Smooth muscle cell of the brain vasculature (primary cell): ENCODE measurements at places on chromosomes 16 and 17.

GRCh38 chr17:66915204-66915611 is 49.3 kb upstream of the CACNG4 start:
- no peak for DNase-seq

DNA sequence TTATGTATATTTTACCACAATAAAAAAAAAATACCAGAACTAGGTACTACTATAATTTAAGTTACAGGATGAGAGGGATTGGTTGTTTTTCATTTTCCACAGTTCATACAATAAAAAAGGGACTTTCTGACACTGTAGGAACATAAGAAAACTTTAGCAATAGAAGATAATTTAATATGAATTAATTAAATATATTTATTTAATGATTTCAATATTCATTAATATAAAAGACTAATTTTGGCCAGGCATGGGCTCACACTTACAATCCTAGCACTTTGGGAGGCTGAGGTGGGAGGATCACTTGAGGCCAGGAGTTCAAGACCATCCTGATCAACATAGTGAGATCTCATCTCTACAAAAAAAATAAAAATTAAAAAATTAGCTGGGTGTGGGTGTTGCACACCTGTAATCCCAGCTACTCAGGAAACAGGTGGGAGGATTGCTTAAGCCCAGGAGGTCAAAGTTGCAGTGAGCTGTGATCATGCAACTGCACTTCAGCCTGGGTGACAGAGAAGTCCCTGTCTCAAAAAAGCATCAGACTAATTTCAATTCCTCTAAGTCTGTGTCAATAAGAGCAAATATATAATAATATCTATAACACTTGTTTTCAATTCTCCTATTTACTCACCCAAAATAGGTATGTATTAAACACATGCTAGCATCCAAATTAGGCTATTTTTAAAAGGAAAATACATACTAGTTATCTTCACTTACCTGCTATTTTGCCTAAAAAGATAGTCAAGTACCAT is 79.6 kb downstream of the BRIP1 start:
- no peak for DNase-seq

GRCh38 chr17:81859906-81860755 is at the start of gene P4HB:
Gene P4HB, minus strand, starts transcription at chr17:81860535. Its CDS starts 64 bp downstream, at chr17:81860471.
- no peak for DNase-seq

DNA sequence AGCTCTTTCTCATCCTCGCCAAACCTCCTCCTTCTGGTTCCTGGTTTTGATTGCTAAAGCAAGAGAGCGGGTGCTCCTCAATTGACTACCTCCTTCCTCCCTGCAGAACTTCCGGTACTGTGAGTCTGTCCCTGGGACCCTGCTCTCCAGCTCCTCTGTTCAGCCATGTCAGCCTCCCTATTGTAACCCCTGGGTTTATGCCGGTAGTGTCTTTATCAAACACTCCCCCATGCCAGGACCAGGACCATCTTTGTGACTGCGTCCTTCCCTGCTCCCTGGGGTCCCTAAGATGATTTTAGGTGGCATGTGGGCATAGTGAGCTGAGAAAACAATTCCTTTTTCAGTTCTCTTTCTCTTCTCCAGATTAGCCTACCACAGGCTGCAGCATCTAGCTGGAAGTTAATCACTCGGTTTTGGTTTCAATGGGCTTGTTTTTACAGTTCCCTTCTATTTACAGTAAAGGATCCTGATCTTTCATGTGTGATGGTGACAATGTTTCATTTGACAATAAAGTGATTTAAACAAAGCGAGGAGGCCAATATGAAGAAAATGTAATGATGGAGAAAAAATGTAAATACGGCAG is 27.7 kb upstream of the IL21R start:
- DNase-seq = no peak

GRCh38 chr16:12124742-12125141 is 148.2 kb downstream of the SNX29 start:
- no peak for DNase-seq

DNA sequence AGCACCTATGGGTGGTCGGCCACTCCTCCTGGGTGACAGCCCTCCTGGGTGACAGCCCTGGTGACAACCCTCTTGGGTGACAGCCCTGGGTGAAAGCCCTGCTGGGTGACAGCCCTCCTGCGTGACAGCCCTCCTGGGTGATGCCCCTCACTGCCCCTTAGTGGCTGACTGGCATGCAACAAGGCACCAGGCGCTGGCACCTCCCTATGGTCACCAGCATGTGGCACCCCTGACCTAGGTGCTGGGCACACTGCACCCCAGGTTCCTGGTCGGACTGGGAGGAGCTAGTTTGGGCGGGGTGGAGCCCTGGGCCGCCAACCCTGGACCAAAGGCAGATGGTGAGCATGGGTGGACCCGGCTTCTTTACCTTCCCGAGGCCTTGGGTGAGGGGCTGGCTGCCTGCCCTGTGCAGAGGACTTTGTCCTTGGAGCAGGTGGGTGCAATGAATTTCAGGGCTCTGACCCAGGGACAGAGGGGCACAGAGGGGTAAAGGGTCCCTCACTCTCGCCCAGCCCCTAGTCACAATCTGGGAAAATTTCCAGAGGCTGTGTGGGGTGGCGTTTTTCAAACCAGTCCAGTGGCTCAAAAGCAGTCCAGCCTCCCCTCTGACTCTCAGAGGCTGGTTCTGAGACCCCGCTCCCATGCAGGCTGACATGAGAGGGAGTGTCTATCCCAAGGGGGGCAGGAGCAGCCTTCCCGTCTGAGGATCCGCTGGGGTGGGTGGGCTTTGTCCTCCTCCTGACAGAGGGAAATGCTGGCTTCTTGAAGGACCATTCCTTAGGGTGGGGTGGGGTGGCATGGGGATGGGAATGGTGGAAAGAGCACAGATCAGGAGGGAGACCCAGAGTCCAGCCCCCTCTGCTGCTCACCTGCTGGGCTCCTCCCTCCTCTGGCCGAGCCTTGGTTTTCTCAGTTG is 25.9 kb upstream of the TNFRSF13B start:
- no peak for DNase-seq

DNA sequence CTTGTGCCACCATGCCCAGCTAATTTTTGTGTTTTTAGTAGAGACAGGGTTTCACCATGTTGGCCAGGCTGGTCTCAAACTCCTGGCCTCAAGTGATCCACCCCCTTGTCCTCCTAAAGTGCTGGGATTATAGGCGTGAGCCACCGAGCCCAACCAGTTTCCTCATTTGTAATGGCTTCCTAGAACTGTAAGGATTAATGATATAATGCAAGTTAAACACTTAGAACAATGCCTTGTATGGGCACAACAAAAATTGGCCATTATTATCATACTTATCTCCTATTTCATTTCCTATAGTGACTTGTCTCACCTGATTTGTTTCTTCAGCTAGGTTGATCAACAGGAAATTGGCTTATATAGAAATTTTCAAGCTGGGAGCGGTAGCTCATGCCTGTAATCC is 14.1 kb downstream of the TUBD1 start:
- DNase-seq = no peak

- DNase-seq = no peak
These were observed 72.0 kb downstream of the STXBP4 start for GRCh38 chr17:55040611-55041010.

DNA sequence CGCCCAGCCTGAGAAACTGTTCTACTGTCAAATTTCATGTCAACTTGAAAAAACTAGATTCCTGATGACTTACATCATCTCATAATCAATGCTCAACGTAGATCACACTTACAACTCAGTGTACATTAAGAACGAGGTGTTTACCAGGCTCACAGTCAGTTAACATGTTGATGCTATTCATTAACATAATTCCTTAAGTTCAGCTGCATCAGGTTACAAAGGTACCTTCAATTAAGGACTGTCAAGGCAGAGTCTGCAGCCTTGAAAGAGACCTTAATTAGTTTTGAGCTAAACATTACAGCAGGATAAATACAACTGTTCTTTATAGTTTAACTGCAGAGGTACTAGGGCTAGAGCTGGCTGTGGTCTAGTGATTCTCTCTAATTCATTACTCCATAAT is 1.9 kb downstream of the GNA13 start:
- no peak for DNase-seq

DNA sequence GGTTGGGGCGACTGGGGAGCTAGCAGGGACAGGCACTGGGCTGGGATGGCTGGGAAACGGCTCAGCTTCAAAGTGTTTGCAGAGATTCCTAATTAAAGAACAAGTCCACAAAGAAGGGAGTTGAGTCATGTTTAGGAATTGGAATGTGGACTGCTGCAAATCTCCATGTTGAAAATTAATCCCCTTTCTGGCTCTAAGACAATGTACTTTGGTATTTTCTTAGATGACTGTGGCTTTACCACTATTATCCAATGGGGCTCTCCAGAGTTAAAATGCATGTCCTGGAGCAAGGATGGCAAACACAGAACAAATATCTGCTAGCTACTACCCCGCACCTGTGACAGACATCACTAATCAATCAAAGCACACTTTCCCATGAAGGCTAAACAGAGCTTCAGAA is 22.2 kb upstream of the WSCD1 start:
- no peak for DNase-seq

DNA sequence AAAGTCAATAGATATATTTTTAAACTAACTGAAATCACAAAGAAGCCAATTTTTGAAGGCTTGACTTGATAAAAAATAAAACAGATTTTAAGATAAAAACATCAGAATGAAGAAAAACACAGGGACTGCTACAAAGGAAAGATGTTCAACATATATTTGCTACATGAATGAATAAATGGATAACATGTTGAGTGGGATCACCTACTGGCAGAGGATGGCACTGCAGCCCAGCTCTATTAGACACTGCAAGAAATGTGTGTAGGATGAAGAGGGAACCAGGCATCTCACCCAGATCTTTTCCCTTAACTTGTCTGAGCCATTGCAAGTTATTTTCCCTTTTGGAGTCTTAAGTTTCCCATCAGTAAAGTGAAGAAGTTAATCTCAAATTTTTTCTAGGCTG is 4.2 kb downstream of the AIPL1 start:
- DNase-seq = no peak
